Fibroblast of mammary gland (primary cell): ENCODE measurements at places on chromosomes 3 and 15.

DNA sequence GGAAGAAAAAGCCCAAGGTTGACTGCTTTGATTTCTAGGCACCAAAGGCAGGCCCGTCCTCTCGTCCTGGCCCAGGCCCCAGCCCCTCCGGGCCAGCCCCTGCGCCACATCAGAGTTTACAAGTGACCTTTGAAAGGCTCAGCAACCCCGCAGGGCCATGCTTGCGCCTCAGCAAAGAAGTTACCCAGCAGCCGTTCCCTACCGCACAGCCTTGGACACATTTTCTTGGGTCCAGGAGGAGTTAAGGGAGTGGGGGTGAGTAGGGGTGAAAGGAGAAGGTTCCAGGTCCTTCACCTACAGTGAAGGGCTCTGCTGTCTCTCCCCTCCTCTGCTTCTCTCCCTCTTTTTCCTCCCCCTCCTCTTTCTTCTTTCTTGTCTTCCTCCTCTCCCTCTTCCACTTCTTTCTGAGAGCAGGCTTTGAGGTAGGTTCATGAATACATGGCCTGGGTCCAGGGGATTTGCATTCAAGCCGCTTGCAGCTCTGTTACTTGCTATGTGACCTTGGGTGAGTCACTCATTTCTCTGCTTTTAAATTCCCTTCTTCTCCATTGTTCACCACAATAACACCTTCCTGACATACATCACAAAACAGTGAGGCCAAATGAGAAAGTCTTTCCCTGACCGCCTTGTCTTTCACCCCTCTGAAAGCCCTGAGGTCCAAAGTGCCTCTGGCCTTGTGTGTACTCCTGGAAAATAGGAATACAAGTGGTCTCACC, 223.3 kb upstream of the TPRG1 start:
- DNase-seq = peak; percentile 99

- peak; percentile 31 for DNase-seq
Measured at GRCh38 chr15:87871258-87871681, 385.3 kb downstream of the NTRK3 start.

DNA sequence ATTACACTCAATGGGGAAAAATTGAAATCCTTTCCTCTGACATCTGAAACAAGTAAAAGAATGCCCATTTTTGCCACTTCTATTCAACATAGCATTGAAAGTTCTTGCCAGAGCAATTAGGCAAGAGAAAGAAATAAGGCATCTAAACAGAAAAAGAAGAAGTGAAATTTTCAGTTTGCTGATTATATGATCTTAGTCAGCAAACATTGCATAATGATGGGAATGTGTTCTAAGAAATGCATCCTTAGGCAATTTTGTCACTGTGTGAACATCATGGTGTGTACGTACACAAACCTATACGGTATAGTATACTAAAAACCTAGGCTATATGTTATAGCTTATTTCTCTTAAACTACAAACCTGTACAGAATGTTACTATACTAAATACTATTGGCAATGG, 278.0 kb downstream of the CGGBP1 start:
- DNase-seq = no peak

GRCh38 chr15:34984889-34985630, 3.0 kb downstream of the ZNF770 start:
- DNase-seq = peak; percentile 51

DNA sequence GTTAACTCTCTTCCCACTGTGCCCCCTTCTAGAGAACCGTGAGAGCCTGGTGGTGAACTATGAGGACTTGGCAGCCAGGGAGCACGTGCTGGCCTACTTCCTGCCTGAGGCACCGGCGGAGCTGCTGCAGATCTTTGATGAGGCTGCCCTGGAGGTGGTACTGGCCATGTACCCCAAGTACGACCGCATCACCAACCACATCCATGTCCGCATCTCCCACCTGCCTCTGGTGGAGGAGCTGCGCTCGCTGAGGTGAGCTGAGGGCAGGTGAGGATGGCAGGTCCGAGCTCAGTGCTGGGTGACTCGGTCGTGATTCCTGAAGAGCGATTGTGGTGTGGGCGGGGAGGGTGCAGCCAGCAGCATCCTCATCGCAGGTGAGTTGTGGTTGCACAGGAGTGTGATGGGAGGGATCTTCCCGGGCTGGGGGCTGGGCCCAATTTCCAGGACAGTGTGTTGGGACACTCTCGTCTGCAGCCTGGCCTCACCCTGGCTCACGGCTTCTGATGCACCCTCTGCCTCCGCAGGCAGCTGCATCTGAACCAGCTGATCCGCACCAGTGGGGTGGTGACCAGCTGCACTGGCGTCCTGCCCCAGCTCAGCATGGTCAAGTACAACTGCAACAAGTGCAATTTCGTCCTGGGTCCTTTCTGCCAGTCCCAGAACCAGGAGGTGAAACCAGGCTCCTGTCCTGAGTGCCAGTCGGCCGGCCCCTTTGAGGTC, 8.0 kb downstream of the MCM2 start:
- no peak for DNase-seq

- no peak for DNase-seq
Measured at GRCh38 chr3:43426388-43426787, 140.0 kb downstream of the SNRK start.

DNA sequence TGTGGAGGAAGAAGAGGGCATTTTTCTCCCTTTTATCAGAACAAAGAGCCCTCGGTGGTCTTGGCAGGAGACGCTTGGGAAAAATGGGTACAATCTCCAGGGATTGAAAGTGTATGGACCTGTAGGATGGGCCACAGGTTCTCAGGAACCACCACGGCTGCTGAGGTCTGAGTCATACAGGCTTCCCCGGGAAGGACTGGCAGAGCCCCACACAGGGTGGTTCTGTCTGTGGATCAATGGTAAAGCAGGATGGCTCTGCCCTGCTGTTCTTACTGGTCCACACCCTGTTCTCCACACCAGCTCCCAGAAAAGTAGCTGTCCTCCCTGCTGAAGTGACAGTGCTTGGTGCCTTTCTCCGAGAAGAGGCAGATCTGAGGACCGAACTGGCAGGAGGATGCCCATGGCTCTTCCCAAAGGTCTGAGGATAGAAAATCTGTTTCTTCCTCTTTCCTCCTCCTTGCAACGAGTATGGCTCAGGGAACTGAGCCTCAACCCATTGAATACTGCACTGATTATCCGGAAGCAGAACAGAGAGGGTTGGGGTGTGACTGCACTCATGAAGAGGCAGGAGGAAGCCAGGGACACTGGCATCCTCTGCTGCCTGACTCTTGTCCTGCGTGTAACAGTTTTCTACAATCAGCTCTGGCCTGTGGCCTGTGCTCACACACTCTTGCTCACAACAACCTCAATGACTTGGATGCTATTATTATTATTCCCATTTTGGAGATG, 39.0 kb downstream of the KIF9 start:
- no peak for DNase-seq

DNA sequence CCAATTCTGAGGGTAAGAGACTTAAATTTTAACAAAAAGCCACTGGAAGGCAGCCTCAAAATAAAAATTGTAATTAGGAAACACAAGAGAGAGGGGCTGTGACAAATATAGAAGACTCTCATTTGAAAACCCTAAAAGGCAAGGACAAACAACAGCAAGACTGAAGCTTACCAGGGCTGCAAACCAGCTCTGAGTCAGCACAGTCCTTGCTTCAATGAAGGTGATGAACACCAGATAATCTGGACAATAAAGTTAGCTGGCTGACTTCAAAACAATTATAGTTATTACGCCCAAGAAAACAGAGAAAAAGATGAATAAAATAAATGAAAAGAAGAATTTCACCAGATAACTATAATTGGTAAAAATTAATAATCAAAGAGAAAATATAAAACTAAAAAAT, 149.3 kb upstream of the NSMCE3 start:
- no peak for DNase-seq

- DNase-seq = peak; percentile 92
Measured at GRCh38 chr3:27758083-27758482, 36.0 kb upstream of the EOMES start.

DNA sequence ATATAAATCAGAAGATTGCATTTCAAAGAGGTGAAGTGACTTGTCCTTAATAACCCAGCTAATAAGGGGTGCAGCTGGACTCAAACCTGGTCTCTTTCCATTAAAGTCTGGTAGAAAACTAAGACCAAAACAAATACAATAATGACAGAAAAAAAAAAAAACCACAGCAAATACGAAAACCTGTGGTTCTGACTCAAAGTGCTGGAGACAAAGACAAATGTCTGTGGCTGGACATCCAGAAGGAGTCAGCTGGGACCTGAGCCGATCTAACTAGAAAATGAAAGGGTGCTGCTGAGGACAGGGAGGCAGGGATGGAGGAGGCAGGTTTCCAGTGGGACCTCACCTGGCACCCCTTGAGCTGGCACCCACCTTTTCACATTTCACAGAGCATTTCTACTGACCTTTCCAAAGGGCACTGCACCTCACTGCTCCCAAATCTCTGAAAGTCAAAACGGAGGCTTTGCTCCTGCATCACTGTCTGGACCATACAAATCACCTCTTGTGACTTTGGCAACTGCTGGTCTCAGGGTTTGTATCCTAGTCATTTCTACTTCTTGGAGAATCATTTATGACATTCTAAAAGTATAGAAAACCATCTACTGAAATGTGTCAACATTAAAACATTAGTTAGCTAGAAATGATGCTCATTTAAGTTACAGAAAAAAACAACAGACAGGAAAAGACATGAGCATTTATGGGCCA, 61.7 kb downstream of the CCNL1 start:
- peak; percentile 71 for DNase-seq

DNA sequence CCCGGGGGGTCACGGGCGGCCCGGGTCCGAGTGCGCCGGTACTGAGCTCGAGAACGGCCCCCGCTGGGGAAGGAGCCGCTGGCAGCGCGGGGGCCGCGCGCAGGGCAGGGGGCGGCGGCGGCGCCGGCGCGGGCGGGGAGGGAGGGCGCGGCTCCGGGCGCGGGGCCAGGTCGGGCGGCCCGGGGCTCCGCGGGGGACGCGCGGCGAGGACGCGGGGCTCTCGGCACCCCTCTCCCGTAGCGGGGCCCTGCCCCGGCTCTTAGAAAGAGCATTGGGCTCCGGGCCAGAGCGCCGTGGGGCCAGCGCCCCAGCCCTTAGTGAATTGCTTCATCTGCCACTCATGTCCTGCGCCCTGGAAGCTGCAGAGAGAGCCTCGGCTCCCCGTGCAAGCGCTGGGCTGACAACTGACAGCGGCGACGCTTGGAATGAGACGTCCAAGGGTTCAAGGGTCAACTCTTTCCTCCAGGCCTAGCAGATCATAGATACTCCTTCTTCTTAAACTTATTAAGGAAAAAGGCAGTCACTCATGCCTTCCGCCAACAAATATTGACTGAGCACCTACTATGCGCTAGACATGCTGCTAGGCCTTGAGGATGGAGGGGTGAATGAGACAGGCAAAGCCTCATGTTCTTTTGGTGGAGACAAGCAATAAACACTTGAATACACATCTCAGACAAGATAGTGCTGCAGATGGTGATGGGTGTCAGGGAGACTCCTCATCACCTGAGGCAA, 140.8 kb downstream of the SMAD6 start:
- DNase-seq = peak; percentile 60
